Large intestine (tissue), 12 donors: ENCODE measurements at places on chromosomes 12 and 14. TPM values are rescaled to one million over a fixed set of nuclear protein-coding genes. Genes with fewer than 3 reads are reported as not detected.

VRTN gene
- 0.69 TPM for polyA plus RNA-seq

PA2G4 gene
- 131 TPM for polyA plus RNA-seq

SIX1 gene
- 0.12 TPM for polyA plus RNA-seq

NDUFA12 gene
- 106 TPM for polyA plus RNA-seq

ZNF891 gene
- polyA plus RNA-seq: 3.2 TPM

SERPINA4 gene
- 46.0 TPM for polyA plus RNA-seq

DACT1 gene
- polyA plus RNA-seq: 13.5 TPM

TBC1D30 gene
- 14.3 TPM for polyA plus RNA-seq

PRR4 gene
- 6.1 TPM for polyA plus RNA-seq

ACOT6 gene
- polyA plus RNA-seq: 0.04 TPM

PRH2 gene
- polyA plus RNA-seq: 0.55 TPM

HCFC2 gene
- 12.2 TPM for polyA plus RNA-seq

GPRC5A gene
- 19.4 TPM for polyA plus RNA-seq

RNASE7 gene
- polyA plus RNA-seq: 0.09 TPM

SLC6A15 gene
- 1.8 TPM for polyA plus RNA-seq

DNAL1 gene
- polyA plus RNA-seq: 7.2 TPM

MYH7 gene
- 0.91 TPM for polyA plus RNA-seq

SDR9C7 gene
- polyA plus RNA-seq: 0.03 TPM

CD163 gene
- polyA plus RNA-seq: 10.4 TPM

DHH gene
- 0.52 TPM for polyA plus RNA-seq

SMAGP gene
- polyA plus RNA-seq: 25.3 TPM

ISM2 gene
- 0.07 TPM for polyA plus RNA-seq

LAG3 gene
- polyA plus RNA-seq: 2.1 TPM

SLC38A4 gene
- 1.3 TPM for polyA plus RNA-seq

HOXC10 gene
- polyA plus RNA-seq: 0.19 TPM

PLEK2 gene
- 39.6 TPM for polyA plus RNA-seq

GUCY2C gene
- polyA plus RNA-seq: 126 TPM

HCAR1 gene
- 0.46 TPM for polyA plus RNA-seq

GALNT16 gene
- 20.4 TPM for polyA plus RNA-seq

SLC6A12 gene
- polyA plus RNA-seq: 0.27 TPM

IL22 gene
- polyA plus RNA-seq: not detected

KRT6C gene
- polyA plus RNA-seq: not detected

RASAL1 gene
- 0.69 TPM for polyA plus RNA-seq

ENO2 gene
- polyA plus RNA-seq: 18.6 TPM

SLC5A8 gene
- polyA plus RNA-seq: 0.22 TPM

NKX2-1 gene
- not detected for polyA plus RNA-seq

PPP2R5C gene
- 93.4 TPM for polyA plus RNA-seq

ACSM4 gene
- 0.04 TPM for polyA plus RNA-seq

LRP1-AS gene
- polyA plus RNA-seq: 1.7 TPM

SUOX gene
- 44.1 TPM for polyA plus RNA-seq
